ENCODE measurements at places on chromosomes 3 and 15.

- DNase-seq: no peak
Measured at GRCh38 chr3:11226042-11226370, 46.2 kb upstream of the ATG7 start.

DNA sequence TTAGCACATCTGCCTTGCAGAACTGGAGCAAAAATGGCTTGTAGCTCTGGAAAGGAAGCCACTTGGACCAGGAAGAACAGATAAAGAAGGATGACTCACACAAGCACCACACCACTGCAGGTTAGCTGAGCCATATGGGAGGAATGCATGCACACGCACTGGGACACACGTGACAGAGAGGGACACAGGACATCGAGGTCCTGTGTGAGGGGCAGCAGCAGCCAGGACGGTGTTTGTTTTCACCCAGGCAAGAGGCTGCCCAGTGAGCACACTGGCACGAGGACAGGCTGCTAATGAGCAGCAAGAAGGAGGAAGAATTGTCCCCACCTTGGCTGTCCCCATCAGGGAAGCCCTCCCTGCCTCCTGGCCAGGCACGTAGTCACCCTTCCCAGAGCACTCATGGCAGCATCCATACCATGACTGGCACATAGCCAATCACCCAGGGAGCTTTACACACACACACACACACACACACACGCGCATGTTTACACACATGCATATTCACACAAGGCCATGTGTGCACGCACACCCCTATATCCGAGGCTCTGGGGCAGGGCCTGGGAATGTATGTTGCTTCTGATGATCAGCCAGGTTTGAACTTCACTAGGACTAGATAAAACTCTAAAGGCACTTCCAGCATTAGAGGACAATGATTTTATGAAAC is 24.0 kb upstream of the SPTBN5 start:
- DNase-seq: no peak

GRCh38 chr3:12155828-12156227 is 2.9 kb downstream of the TIMP4 start:
- DNase-seq: no peak

GRCh38 chr15:60798821-60799220 is 319.9 kb upstream of the ICE2 start:
- DNase-seq: no peak

DNA sequence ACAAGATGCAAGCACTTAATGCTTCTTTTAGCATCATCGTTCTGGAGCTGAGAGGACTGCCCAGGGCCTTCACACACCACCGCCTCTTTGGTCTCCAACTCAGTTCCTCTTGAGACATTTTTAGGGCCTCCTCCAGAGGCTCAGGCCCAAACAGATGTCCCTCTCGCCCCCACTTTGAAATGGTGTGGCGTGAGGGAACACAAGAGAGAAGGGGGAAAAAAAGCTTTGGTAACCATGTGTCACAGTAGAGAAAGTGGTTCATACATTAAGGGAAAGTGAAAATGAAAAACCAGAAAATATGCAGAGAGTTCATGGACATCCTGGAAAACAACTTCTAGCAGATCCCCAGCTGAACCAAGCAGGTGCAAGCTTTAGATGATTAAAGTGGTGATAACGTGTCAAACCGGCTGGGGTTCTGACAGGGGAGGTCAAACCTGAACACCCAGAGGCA is 33.1 kb upstream of the FOXP1 start:
- DNase-seq: no peak

GRCh38 chr15:50828610-50829206 is 63.2 kb upstream of the SPPL2A start:
- DNase-seq: peak; percentile 23

GRCh38 chr3:12879191-12879815 is 37.9 kb upstream of the RPL32 start:
- DNase-seq: no peak

GRCh38 chr3:186273586-186273985 is 88.4 kb downstream of the DGKG start:
- DNase-seq: no peak

- no peak for DNase-seq
Measured at GRCh38 chr15:35023804-35024203, 35.7 kb upstream of the ZNF770 start.

DNA sequence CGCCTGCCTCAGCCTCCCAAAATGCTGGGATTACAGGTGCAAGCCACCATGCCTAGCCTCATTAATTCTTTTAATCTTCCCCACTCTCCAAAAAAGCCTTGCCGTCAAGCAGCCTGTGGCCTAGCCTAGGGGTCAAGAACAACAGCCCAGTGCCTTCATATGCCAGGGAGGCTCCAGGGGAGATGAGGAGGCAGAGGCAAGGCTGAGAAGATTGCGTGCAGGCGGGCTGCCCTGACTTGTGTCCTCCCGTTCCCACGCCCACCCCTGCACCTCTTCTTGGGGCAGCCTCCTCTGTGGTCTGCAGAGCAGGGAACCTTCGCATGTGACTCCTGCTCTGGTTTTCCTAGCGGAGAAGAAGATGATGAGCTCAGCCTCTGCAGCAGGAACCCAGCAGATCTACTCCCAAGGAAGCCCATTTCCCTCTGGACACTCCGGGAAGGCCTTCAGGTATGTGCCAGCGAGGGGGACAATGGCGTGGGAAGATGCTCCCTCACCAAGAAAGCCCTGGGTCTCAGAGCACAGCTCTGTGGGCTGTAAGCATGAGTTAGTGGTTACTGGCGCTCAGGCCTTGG is 118.5 kb upstream of the ABHD17C start:
- DNase-seq: no peak

GRCh38 chr3:79161941-79162340 is 605.9 kb downstream of the ROBO1 start:
- no peak for DNase-seq

- DNase-seq: no peak
Measured at GRCh38 chr3:37504583-37505357, 330.4 kb upstream of the LRRFIP2 start.

All from T47D (cell line).